CD8-positive, alpha-beta memory T cell (primary cell): ENCODE measurements at places on chromosomes 7 and 10. TPM values are rescaled to one million over a fixed set of nuclear protein-coding genes. Genes with fewer than 3 reads are reported as not detected.

Gene CUBN
- total RNA-seq = 0.92 TPM

Gene ATRNL1
- not detected for total RNA-seq

Gene RBM20
- 0.07 TPM for total RNA-seq

Gene PILRA
- total RNA-seq = 0.84 TPM

Gene SFRP4
- not detected for total RNA-seq

DNA sequence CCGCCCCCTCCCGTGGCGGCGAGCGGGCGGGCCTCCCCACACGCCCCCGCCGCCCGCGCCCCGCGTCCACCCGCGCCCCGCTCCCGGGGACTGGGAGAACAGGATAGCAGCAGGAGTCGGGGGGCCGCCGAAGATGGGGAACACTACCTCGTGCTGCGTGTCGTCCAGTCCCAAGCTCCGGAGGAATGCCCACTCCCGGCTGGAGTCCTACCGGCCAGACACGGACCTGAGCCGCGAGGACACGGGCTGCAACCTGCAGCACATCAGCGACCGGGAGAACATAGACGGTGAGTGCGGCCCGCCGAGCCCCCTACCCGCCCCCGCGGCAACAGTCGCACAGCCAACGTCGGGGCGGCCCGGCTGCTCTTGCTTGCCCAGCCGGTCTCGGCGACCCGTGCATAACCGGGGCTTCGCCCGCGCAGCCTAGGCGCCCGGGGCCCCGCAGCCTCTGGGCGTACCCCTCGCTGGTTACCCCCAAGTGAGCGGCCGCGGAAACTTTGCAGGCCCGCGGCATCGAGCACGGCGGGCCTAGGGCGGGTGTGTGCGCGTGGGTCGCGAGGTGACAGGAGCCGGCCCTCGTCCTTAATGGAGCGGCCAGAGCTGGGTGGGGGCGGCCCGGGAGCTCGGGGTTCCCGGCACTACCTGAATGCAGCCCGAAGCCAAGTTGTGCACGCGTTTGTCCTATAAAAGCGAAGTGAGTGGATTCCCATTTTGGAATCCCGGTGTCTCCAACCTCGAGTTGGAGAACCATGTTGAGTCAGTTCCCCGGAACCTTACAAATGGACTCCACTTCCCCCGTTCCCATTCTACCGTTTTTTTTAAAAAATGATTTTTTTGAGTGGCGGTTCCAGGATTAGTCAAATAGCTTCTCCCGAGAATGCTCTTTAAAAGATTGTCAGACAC is 863 bp downstream of the CCNY start:
- peaks cover 50% of the 10 kb centered on the region for H3K4me1 ChIP-seq
- no peaks in the 10 kb centered on the region for H3K27me3 ChIP-seq
- H3K4me3 ChIP-seq = peak overlapping the region; percentile 58
- H3K27ac ChIP-seq = peak overlapping the region; percentile 54
- no peaks in the 10 kb centered on the region for H3K36me3 ChIP-seq
